ENCODE measurements at places on chromosomes 11 and 22.

DNA sequence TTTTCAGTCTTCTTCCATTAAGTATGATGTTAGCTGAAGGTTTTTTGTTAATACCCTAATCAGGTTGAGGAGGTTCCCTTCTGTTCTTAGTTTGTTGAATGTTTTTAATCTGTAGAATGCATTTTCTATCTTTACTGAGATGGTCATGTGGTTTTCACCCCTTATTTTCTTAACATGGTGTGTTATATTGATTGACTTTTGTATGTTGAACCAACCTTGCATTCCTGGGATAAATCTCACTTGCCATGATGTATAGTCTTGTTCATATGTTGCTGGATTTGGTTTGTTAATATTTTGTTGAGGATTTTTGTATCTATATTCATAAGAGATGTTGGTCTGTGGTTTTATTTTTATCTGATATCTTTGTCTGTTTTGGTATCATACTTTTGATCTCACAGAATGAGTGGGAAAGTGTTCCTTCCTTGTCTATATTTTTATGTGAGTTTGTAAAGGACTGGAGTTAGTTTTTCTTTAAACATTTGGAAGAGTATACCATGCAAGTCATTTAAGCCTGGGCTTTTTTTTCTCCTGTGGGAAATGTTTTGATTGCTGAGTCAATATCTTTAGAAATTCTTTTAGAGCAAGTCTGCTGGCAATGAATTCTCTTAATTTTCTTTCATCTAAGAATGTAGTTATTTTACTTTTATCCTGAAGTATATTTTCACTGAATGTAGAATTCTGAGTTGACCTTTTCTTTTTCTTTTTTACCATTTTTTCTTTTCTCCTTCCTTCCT, 5.5 kb upstream of the P4HA3 start:
- no peak for DNase-seq

- no peak for DNase-seq
Observed at GRCh38 chr11:61452825-61453224, 22.9 kb downstream of the SDHAF2 start.

DNA sequence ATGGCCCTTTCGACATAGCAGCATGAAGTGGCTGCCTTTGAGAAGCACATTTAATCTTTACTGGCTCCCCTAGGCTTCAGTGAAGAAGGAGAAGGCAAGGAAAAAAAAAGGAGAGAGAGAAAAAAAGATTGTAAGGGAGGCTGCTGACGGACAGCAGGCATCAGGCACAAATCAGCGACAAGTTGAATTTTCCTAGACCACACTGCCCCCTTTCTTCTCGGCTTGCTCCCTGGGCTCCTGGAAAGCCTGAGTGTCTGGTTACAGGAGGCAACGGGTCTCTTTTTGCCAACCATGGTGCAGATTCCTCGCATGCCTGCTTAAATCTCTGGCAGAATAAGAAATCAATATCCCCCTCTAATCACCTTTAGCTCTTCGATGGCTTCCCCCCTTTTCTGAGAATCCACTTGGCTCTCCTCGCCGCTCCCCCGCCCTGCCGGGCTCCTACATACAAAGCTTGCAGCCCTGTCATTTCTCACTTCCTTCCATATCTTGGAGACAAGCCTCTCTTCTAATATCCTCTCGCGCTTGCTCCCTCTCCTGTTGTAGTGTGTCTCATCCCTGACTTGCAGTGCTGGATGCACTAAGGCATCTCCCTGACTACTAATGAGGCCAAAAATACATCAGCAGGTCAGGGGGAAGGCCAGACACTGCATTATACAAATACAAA, 14.3 kb downstream of the BLID start:
- no peak for DNase-seq

DNA sequence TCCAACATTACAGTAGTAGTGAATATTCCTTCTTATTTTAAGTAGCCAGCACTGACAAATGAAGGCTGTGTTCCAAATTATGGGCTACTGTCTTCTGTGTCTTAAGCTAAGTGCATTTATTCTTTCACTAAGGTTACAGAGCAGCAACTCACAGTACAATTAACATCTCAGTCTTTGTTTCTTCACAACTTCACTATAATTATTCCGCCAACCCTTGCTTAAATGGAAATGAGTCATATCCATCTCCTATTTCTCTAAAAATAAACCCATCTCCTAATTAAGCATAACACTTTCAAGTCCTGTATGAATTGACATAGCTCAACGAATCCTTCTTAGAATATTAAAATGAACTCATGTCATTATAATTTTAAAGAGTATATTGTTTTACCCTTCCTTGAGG, 6.7 kb downstream of the ETS1 start:
- DNase-seq: no peak

DNA sequence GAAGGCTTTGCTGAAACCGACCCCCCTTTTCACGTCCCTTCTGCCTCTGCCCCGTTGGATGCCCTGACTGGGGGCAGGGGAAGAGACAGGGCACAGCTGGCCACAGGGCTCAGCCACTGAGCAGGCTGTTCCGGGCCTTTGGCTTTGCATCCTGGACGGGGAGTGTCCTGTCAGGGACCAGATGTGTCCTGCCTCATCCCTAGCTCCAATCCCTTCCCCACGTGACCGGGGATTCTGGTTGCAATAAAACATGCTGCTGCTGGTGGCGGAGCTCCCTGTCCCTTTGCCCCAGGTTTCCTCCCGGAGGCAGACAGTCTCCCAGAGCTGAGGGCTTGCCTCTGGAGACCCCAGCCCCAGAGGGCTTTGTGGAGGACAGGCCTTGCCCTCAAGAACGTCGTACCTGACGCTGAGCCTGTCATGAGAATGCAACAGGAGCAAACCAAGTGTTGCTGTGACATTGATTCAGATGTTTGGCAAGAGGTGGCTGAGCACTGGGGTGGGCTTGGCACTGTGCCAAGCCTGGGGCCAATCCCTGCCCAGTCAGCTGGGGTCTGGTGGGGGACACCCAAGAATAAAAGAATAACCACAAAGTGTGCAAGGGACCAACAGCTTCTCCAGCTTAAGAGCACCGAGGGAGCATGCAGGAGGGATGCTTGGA, 7.3 kb downstream of the CDC42EP2 start:
- no peak for DNase-seq

GRCh38 chr11:50298182-50298988, 265.7 kb downstream of the OR4C45 start:
- no peak for DNase-seq

- no peak for DNase-seq
Observed at GRCh38 chr22:31618057-31618456, 44.0 kb downstream of the PISD start.

DNA sequence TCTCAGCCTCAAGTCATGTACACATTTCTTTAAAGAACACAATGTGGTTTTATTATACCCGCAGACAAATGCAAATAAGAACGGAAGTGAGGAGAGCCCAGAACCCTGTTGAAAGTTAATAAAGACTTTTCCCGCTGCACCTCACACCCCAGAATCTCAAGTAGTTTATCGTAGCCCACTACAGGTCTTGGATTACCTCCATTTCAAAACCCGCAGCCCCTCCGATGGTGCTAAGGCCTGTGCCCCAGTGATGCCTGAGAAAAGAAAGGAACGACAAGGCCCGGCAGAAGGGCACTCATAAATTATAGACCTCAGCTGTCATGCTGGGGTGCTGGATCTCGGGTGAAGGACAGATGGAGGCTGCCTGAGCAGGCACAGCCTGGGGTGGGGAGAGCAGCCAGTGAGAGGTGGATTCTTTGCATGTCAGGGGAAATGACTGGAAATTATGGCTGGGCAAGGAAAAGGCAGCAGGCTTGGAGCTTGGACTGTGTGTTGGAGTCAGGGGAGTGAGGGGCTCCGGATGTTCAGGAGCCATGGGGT, 354.1 kb downstream of the NTM start:
- DNase-seq: no peak

DNA sequence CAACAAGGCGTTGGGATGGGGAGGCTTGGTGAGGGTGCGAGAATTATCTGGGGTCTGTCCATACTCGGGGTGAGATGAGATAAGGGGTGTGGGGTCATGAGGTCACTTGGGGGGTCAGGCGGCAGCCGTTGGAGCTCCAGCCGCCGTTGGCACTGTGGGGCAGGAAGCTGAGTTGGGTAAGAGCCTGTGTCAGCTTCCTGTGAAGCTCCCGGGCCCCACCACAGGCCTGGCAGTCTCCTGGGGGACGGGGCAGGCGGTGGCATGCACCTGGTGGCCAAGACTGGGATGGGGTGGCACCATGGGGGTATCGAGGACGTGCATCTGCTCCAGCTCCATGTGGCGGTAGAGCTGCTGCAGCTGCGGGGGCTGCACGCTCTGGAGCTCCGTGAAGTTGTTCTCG, 7.1 kb upstream of the MYBPC3 start:
- DNase-seq: no peak

GRCh38 chr11:116348226-116348625, 424.6 kb downstream of the BUD13 start:
- DNase-seq: no peak

All from T-helper 1 cell (primary cell).